ENCODE measurements at places on chromosomes 16 and 17.
A peak's percentile ranks its signal among the peaks of the same experiment; 100 is the strongest.

DNA sequence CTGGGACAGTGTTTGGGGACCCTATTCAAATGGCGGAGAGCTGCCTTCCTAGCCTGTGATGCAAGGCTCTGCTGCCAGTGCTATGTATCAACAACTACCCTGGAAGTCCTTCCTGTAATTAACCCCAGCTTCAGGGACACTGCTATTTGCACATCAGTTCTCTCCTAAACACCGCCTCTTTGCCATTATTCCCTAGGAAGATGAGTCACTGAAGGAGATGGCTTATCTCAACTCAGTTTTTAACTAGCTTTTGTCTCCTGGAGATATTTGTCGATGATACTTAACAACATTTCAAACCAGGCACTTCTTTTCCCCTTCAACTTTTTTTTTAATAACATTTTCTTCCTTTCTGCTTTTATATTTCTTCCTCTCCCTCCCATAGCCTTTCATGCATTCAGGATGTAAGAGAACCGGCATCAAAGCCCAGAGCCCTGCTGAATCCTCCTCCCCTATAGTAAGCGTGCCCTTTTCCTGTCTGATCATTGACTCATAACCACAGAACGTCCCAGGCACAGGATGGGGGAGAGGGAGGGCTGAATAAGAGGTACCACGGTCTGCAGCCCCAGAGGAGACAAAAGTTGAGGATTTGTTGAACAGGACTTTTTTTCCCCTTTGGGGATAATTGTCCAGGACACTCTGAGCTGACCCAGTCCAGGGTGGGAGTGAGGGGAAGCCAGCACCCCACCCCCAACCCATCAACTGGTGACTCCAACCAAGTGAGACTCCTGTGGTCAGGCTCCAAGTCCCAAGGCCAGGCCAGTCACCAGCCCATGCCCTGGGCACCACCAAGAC, 387.8 kb upstream of the SALL1 start:
- peak; percentile 89 for DNase-seq

DNA sequence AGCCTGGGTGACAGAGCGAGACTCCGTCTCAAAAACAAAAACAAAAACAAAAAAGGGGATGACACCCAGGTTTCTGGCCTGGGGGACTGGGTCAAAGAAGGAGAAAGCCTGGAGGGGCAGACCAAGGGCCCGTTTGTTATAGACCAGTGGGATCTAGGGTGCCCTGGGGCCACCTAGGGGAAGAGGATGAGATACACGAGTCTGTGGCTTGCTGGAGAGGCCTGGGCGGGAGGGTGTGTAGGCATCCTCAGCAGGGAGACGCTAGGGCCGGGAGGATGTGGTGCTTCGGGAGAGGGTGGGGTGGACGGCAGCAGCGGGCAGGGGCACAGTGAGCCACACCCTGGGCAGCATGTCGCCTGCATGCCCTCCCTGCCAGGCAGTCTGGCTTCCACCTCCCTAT, 17.1 kb upstream of the CRK start:
- DNase-seq: no peak

DNA sequence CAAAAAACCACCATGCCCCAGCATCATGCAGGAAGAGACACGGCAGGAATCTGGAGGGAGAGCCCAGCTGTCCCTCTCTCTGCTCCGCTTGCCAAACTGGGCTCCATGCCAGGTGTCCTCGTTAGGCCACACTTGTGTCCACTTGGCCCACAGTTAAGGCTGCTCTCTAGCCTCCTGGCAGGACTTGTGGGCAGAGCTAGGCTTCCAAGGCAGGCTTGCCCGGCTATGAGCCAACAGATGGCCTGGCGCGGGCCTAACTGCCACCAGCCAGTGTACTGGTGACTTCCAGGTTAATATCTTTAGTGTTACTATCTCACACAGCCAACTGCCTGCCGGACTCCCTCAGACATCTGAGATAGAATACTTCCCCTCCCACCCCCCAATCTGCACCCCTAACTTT, 10.6 kb downstream of the ATP6V0D1 start:
- DNase-seq: no peak

DNA sequence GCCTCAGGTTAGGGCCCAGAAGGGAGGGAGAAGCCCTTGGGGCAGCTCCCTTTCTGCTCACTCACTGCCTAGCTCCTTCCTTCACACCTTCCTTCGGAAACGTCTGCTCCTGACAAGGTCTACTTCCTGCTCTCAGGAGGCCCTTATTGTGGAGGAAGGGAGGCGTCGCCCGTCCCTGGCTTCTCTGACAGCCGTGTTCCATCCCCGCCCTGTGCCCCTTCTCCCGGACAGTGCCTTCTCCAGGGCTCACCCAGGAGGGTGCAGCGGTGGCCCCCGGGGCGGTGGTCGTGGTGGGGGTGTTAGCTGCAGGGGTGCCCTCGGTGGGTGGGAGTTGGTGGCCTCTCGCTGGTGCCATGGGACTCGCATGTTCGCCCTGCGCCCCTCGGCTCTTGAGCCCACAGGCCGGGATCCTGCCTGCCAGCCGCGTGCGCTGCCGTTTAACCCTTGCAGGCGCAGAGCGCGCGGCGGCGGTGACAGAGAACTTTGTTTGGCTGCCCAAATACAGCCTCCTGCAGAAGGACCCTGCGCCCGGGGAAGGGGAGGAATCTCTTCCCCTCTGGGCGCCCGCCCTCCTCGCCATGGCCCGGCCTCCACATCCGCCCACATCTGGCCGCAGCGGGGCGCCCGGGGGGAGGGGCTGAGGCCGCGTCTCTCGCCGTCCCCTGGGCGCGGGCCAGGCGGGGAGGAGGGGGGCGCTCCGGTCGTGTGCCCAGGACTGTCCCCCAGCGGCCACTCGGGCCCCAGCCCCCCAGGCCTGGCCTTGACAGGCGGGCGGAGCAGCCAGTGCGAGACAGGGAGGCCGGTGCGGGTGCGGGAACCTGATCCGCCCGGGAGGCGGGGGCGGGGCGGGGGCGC, 231.9 kb downstream of the SEC14L1 start:
- DNase-seq: peak; percentile 92

DNA sequence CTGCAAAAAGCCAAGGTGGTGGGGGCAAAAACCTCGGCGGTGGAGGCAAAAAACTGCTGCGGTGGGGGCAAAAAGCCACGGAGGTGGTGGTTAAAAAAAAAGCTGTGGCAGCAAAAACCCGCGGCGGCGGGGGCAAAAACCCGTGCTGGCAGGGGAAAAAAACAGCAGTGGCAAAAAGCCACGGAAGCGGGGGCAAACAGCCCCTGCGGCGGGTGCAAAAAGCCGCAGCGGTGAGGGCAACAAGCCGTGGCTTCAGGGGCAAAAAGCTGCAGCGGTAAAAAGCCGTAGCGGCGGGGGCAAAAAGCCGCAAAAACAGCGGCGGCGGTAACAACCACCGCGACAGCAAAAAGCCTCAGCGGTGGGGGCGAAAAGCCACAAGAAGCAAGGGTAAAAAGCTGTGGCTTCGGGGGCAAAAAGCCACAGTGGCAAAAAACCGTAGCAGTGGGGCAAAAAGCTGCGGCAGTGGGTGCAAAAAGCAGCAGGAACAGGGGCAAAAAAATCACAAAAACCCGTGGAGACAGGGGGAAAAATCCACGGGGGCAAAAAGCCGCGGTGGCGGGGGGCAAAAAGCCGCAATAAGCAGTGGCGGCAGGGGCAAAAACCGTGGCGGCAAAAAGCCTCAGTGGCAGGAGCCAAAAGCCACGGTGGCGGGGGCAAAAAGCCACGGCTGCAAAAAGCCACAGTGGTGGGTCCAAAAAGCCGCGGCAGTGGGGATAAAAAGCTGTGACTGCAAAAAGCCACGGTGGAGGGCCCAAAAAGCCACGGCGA, 193.7 kb downstream of the SHCBP1 start:
- DNase-seq: no peak

DNA sequence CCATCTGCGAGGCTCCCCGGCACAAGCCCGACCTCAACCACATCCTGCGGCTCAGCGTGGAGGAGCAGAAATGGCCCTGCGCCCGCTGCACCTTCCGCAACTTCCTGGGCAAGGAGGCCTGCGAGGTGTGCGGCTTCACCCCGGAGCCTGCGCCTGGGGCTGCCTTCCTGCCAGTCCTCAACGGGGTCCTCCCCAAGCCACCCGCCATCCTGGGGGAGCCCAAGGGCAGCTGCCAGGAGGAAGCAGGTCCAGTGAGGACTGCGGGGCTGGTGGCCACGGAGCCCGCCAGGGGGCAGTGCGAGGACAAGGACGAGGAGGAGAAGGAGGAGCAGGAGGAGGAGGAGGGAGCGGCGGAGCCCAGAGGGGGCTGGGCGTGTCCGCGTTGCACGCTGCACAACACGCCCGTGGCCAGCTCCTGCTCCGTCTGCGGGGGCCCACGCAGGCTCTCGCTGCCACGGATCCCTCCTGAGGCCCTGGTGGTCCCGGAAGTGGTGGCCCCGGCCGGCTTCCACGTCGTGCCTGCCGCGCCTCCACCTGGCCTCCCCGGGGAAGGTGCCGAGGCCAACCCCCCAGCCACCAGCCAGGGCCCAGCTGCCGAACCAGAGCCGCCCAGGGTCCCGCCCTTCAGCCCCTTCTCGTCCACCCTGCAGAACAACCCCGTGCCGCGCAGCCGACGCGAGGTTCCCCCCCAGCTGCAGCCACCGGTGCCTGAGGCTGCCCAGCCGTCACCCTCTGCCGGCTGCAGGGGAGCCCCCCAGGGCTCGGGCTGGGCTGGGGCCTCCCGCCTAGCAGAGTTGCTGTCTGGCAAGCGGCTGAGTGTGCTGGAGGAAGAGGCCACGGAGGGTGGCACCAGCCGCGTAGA, 13.1 kb upstream of the PRR35 start:
- peak; percentile 46 for DNase-seq

DNA sequence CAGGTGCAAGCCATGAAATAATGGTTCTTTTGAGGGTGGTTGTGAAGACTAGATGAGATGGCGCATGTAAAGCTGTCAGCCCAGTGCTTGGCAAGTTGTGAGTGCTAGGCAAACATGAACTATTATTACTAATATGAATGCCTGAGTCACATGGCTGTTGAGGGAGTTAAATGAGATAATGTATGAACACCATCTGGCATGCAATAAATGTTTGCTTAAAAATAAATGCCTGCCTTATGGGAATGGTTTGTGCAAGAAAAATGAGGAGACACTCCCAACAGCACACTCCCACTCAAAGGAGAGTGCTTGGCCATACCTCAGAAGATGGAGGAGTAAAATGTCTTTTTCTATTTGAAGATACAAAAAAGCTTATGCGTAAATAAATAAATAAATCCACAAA, 3.6 kb downstream of the MAPK3 start:
- DNase-seq: peak; percentile 29

- DNase-seq: no peak
Observed at GRCh38 chr16:86202760-86203426, 303.9 kb downstream of the IRF8 start.

DNA sequence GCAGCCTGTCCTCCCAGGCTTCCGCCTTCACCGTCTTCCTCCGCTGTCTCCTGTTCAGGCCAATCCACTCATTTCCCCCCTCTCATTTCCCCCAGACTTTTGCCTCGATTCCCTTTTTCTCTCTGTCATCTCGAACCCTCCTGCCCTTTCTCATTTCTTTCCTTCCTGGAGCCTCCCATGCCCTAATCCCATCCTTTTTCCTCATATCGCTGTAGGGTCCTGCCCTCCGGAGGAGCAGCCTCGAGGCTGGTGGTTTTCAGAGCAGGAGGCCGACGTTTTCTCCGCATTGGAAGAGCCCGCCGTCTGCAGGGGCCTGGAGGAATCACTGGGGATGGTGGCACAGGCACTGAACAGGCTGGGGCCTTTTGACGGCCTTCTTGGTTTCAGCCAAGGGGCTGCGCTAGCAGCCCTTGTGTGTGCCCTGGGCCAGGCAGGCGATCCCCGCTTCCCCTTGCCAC, 597 bp downstream of the OVCA2 start:
- peak; percentile 64 for DNase-seq

GRCh38 chr16:77406680-77407079, 28.2 kb downstream of the ADAMTS18 start:
- DNase-seq: no peak

DNA sequence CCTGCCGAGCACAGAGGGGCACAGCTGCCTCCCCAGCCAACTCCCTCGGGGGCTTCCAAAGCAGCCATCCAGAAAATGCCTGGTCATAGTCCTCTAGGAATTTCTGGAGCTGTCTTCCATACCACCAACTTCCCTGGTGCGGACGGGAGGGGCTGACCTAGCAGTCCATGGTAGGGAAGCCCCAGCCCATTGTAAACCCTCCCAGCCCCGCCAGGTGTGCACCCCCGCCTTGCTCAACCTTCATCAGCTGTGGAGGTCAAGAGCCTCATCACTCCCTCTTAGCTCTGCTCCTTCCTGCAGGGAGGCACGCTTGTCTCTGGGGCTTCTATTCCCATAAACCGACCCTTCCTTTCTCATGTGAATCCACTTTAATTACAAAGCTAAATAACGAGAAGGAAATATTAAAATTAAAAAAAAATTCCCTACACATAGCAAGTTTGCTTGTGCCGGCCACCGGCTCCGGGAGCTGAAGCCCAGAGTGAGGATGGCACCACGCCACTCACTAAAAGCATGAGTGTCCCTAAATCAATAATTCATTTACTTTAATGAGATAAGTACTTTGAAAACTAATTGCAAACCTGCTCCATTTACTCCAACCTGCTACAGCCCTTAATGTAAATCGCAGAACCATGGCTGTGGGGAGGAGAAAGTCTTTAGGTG, 181.4 kb downstream of the ENGASE start:
- DNase-seq: no peak

All from cardiac fibroblast (primary cell).